CD4-positive, CD25-positive, alpha-beta regulatory T cell (primary cell): ENCODE measurements at places on chromosomes 5 and 9.
A peak's percentile ranks its signal among the peaks of the same experiment; 100 is the strongest.

DNA sequence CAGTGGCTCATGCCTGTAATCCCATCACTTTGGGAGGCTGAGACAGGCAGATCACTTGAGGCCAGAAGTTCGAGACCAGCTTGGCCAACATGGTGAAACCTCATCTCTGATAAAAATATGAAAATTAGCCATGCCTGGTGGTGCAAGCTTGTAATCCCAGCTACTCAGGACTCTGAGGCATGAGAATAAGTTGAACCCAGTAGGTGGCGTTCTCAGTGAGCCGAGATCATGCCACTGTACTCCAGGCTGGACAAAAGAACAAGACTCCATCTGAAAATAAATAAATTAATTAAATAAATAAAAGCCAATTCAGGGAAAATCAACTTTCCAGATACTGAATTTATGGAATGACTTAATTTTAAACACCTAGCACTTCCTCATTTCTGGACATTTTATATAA lies 1722.1 kb downstream of the MAT2B start:
- no peak for DNase-seq

- DNase-seq: no peak
Measured at GRCh38 chr9:104280178-104280560, 186.1 kb downstream of the SMC2 start.

DNA sequence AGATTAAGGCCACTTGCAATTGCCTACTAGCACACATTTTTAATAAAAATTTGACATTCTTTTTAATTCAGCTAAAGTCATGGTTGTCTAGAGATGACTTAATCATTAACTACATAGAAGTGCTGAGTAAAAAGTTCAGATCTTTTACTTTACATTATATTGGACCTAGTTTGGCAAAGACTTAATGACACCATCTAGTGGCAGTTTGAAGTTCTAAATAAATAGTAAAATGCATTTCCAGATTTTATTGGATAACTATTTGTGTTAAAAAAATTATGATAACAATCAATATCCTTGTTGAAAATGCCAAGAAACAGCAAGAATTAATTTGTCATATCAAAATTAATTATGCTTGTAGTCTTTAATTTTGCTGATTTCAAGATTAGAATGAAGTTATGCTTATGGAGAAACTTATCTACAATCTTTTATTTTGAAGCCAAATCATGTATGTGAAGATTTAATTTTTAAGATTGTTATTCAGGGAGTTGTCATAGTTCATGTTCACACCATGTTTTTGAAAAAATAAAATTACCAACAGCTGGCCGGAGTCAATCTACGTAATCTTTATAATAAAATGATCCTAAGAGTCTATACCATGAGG lies 69.6 kb upstream of the PJA2 start:
- DNase-seq: no peak

GRCh38 chr5:132378580-132378979 lies 9.1 kb downstream of the SLC22A5 start:
- no peak for DNase-seq

DNA sequence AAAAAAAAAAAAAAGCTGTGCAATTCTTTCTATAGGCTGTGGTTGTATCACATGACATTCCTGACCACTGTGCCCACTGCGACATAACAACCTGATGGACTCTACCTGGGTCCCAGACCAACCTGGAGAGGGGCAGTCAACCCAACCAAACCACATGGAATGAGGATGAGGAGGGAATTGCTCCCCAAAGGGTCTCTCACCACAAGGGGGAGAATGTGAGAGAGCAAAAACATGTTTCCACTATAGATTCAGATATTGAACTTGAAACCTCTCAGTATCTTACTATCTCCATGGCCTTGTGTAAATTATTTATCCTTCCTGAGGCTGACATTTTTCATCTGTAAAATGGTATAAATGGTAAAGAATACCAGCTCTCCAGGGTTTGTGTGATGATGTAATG lies 66.9 kb upstream of the SV2C start:
- no peak for DNase-seq

- no peak for DNase-seq
Measured at GRCh38 chr9:117919538-117919937, 215.3 kb downstream of the TLR4 start.

DNA sequence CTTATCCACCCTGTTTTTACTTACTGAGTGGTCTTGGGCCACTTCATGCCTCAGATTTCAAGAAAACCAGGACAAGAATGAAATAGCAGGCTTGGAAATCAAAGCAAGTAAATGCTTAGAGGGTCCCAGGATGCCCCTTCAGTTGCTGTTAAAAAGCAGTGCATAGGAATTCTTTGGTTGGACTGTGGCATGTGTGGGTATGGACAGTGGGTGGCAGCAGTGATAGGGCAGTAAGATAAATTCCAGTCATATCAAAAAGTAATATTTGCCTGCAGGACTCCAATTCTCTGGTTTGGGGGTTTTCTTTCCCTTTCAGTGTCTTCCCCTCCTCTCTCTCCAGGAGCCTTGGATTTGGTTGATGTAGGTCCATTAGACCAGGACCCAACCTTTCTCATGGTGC lies 306.7 kb upstream of the CLINT1 start:
- DNase-seq: no peak

- no peak for DNase-seq
Measured at GRCh38 chr9:82363682-82364081, 375.1 kb downstream of the SPATA31D1 start.

GRCh38 chr9:81849631-81850259 lies 78.5 kb upstream of the SPATA31D4 start:
- no peak for DNase-seq

DNA sequence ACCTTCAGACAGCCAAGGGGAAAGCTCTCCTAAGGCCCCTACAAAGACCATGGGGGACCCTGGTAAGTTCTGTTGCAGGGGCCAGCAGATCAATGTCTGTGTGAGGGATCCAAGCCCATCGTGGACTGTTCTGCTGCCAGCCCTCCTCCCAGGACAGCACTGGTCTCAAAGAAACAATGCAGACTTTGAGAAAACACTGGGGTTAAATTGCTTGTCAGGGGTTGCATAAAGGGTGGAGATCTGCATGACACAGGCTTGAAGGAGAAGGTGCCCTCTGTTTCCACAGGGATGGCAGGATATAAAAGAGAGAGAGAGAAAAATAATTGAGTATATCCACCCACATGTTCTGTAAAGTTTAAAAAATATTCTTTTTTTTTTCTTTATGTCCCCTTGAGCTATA lies 157.6 kb upstream of the TBC1D2 start:
- no peak for DNase-seq

- no peak for DNase-seq
Measured at GRCh38 chr9:130858739-130859705, 24.0 kb downstream of the ABL1 start.

GRCh38 chr9:75432888-75433287 lies 344.6 kb downstream of the OSTF1 start:
- DNase-seq: no peak

DNA sequence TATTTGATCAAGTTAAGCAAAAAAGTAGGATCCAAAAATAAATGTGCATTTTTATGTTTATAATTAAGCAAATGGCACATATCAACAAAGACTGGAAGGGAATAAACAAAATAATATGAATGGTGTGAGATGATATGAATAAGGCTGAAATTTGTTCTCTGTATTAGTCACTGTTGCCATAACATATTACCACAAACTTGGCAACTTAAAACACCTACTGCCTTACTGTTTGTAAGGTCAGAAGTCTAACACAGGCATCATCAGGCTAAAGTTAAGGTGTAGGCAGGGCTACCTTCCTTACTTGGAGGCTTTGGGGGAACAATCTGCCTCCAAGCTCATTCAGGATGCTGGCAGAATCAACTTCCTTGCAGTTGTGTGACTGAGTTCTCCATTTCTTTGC lies 19.3 kb downstream of the PGGT1B start:
- DNase-seq: no peak

DNA sequence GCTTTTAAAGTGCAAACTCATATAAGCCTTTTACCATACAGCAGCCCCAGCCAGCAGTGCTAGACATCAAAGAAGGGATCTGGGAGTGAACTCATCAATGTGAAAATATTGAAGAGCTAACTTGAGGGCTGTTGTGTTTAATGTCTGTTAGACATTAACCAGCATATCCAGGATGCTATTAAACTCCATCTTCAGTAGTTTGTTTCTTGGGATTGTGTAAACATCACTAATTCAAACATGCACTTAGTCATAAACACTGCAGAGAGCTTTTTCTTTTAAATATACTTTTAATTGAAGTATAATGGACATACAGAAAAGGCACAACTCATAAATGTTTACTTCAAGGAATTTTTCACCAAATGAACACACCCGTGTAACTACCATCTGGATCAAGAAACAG lies 81.8 kb downstream of the TMEM252 start:
- no peak for DNase-seq

DNA sequence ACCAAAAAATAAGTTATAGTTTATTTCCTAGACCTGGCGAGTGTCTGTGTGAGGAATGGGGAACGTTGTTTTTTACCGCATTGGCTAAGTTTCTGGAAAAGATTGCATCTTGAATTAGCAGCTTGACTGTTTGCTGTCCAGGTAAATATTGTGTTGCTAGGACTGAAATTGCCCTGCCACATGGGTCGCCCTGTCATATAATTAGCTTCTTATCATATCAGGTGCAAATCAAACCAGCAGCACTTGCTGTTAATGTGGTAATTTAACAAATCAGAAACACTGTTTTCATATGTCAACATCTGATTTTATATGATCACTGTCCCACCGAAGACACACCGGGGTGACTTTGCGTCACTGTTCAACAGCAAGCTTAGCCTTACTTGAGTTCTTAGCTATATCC lies 63.7 kb upstream of the ZNF622 start:
- no peak for DNase-seq

GRCh38 chr5:54080831-54081230 lies 229.5 kb downstream of the ARL15 start:
- no peak for DNase-seq

GRCh38 chr5:32753765-32754164 lies 42.6 kb downstream of the NPR3 start:
- no peak for DNase-seq

DNA sequence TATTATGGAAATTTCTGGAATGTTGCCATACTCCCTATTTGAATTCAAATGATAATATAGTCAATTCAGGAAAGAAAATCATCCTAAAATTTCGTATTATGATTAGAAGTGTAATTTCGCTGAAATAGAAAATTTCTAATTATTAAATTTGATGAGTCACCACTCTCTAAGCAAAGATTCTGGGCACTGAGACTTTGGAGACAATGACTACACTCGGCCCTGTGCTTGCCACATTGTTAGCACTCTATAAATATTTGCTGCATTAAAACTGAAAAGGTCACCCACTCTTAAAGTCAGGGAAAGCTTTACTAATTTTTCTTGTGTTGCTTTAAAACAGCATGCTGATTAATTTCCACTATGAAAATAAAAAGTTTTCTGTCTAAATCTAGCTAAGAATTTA lies 240.3 kb downstream of the TLE4 start:
- no peak for DNase-seq

GRCh38 chr5:133287500-133287899 lies 235.7 kb downstream of the HSPA4 start:
- peak; percentile 3 for DNase-seq
